Activated CD4-positive, CD25-positive, alpha-beta regulatory T cell (primary cell): ENCODE measurements at places on chromosomes 16 and 17.

- peak; percentile 52 for DNase-seq
These were observed 40.0 kb upstream of the CCR7 start for GRCh38 chr17:40605306-40605705.

- no peak for DNase-seq
These were observed 6.6 kb upstream of the HEXIM2 start for GRCh38 chr17:45155029-45155428.

DNA sequence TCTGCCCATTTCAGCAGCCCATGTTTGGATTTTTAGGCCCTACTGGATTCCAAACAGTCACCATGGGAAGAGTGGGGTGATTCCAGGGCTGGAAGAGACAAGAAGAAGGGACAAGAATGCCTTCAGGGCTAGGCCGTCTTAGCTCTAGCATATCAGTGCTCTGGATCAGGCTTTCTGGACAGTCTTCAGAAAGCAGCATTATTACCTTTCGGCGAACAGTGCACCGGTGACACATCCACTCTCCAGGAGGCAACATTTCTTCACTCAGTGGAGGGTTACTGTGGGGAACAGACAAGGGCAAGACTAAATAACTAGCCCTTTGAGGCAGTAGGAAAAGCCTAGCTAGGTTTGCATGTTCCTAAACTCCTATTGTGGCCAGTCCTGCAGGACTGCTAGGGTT, 23.9 kb upstream of the DHRS13 start:
- no peak for DNase-seq

DNA sequence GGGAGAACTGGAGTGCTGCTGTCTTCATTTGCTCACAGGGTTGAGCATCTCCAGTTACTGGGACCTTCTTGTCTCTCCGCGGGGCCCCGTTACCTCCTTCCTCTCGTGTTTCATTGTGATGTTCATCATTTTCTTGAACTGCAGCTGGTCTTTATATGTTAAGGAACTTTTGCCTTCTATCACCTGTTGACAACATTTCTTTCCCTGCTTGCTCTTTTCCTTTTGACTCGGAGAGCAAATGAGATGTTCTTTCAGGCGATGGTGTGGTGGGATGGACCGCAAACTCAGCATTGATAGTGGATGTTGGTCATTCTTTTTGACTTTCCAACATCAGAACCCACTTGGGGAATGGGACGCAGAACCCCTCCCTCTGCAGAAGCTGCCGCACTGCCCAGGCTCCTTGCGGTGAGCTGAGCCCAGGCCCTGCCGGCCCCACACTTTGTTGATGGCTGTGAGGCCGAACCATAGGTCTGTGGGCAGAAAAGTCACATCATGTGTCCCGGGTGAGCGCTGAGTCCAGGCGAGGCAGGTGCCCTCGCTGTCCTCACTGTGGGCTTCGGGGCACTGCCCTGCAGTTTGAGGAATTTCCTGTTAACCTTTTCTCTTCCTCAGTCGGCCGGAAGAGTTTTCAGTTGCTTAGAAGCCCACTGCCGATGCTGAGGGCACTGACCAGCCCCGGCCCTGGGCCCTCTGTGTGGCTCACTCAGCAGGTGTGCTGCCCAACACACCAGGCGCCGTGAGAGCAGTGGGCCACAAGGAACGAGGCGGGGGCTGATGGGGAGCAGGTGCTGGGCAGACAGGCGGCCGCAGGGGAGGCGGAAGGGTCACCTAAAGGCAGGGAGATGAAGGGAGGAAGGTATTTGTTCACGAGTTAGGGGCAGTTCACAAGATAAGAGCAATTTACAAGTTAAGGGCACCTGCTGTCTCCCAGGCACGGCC, 7.4 kb downstream of the RPL13 start:
- no peak for DNase-seq

DNA sequence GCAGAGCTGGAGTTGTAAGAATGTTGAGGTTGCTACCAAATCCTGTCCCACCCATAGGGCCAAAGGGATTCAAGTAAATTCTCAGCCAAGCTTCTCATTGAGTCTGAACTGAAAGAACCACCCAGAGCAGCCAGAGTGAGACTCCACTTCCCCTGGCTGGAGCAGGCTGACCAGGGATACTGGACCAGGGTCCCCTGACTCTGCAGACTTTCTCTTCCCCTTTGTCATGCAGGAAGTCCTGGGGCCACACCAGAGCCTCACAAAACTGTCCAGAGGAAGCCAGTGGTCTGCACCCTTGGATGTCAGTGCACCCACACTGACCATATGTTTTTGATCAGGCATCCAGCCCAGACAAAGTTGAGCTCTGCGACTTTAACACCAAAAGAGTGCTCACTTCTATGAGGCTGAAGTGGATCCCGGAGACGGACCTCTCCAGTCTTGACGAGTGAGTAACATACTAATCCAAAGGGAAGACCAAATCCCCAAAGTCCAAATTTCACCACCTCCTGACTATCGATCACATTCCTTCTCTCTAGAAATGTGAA, 4.1 kb downstream of the NXN start:
- DNase-seq = no peak
